ENCODE measurements at places on chromosomes 16 and 17.
A peak's percentile ranks its signal among the peaks of the same experiment; 100 is the strongest.

DNA sequence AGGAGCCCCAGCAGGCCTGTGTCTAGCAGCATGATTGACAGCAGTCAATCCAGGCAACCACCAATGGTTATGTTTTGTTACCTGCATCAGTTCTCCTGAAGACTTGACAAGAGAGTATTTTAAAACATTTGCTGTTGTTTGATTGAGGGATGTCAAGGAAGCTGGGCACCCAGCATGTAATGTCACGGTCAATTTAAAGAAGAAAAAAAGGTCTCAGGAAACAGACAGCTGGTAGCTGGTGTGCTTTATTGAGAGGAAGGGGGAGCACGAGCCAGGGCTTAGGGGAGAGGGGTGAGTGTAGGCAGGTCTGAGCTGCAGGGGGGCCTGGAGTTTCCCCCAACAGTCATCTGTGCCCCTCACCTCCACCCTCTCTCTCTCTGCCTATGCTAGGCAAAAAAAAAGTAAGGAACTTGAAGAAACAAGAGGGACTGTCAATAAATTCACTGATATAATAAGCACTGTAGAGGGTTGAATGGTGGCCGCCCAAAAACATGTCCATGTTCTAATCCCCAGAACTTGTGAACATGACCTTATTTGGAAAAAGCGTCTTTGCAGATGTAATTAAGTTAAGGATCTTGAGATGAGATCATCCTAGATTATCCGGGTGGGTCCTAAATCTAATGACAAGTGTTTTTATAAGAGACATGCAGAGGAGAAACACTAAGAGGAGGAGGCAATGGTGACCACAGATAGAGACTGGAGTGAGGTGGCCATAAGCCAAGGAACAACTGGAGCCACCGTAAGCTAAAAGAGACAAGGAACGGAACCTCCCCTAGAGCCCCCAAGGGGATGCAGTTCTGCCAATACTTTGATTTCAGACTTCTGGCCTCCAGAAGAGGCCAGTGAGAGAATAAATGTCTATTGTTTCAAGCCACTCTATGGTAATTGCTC is 14.5 kb downstream of the TSPOAP1 start:
- DNase-seq: no peak

- no peak for DNase-seq
Measured at GRCh38 chr16:25523183-25523582, 168.6 kb upstream of the HS3ST4 start.

DNA sequence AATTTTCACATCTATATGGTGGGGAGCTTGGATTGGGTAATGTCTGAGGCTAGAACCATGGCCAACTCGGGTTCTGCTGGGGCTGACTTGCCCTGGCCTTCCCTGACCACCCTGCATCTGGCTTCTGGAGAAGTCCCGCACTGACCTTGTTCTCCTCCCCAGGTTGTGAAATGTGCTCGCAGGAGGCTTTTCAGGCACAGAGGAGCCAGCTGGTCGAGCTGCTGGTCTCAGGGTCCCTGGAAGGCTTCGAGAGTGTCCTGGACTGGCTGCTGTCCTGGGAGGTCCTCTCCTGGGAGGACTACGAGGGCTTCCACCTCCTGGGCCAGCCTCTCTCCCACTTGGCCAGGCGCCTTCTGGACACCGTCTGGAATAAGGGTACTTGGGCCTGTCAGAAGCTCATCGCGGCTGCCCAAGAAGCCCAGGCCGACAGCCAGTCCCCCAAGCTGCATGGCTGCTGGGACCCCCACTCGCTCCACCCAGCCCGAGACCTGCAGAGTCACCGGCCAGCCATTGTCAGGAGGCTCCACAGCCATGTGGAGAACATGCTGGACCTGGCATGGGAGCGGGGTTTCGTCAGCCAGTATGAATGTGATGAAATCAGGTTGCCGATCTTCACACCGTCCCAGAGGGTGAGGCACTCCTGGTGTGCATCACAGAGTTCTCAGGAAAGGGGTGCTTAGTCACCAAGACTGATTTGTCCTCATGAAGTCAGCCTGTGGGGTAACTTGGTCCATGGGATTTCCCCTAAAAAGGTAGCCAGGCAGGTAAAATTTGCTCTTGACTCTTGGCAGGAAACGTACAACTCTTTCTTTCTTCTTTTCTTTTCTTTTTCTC is 6.1 kb downstream of the NOD2 start:
- peak; percentile 46 for DNase-seq

- DNase-seq: peak; percentile 23
Measured at GRCh38 chr16:31880322-31880979, 6.8 kb downstream of the ZNF267 start.

- no peak for DNase-seq
Measured at GRCh38 chr17:1787301-1787902, 25.5 kb downstream of the SERPINF1 start.

DNA sequence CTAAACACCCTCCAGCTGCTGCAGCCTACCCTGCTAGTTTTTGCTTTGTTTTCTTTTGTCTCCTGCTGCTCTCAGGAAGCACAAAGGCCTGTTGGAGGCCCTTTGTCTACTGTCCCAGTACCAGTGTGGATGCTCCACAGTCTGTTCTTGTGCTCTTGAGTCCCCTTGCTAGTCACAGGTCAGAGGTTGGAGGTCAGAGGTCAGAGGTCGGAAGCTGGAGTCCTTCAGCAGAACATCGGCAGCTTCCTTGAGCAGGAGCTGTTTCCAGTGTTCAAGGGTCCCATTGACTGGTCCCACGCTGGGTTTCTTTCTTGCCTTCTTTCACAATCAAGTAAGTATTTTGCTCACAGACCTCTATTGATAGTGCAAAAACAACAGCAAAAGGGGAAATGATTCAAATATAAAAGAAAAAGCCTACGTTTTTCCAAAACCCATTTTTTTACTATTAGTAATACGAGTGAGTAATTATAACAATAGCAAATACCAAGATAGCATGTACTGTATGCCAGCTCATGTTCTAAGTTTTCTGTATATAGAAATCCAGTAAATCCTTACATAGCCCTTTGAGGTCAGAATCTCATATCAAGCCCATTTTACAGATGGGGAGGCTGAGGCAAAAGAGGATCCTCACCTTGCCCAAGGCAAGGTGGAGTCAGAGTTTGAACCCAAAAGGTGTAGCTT is 10.9 kb upstream of the IL34 start:
- no peak for DNase-seq

GRCh38 chr16:84754353-84754856 is 54.6 kb downstream of the USP10 start:
- peak; percentile 51 for DNase-seq

DNA sequence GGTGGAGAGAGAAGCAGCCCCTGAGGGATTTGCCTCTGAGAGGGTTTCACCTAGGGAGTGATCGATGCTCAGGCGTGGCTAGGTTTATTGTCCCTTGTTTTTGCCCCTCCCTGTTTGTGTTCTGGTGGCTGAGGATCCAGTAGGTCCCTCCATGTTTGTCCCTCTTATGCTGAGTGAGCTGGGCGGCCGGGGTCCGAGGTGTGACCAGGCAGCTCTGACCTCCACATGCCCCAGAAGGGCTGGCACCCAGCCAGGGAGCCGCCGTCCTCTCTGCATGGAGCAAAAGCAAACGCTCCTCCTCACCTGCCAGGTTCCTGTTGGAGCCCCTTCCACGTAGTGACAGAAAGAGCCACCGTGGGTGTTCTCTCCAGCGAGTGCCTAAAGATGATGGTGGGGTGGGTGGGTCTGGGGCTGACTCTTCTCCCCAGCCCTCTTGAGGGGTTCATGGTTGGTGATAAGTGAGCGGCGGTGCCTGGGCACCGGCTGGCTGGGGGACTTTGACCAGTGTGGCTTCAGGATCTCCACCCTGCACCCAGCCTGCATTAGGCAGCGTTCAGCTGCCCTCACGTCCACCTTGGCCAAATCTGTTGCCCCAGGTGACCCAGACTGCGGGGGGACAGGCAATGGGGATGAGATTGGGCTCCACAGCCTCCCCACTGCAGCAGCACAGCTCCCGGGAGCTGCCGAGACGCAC is 14.1 kb upstream of the NUDT16L1 start:
- DNase-seq: no peak

- DNase-seq: no peak
Measured at GRCh38 chr16:11495066-11495407, 91.7 kb downstream of the LITAF start.

- no peak for DNase-seq
Measured at GRCh38 chr16:59259074-59259949, 525.2 kb upstream of the GOT2 start.

GRCh38 chr16:68468842-68469241 is 20.5 kb upstream of the SMPD3 start:
- DNase-seq: no peak

DNA sequence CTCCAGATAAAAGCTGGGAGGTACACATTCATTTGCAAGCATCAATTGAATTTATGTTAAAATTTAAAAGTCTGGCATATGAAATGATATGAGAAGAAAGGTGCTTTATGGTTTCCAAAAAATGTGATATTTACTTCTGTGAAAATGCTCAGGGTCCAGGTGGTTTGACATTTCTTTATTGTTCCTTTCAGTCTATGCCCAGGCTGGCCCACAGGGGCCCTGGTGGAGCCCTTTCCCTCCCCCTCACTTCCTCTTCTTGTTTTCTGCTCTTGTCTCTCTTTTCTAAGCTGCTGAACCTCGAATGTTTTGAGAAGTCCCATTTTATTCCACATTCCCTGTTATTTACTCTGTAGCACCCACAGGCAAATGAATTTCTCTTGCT is 127.8 kb downstream of the HS3ST3B1 start:
- DNase-seq: no peak

DNA sequence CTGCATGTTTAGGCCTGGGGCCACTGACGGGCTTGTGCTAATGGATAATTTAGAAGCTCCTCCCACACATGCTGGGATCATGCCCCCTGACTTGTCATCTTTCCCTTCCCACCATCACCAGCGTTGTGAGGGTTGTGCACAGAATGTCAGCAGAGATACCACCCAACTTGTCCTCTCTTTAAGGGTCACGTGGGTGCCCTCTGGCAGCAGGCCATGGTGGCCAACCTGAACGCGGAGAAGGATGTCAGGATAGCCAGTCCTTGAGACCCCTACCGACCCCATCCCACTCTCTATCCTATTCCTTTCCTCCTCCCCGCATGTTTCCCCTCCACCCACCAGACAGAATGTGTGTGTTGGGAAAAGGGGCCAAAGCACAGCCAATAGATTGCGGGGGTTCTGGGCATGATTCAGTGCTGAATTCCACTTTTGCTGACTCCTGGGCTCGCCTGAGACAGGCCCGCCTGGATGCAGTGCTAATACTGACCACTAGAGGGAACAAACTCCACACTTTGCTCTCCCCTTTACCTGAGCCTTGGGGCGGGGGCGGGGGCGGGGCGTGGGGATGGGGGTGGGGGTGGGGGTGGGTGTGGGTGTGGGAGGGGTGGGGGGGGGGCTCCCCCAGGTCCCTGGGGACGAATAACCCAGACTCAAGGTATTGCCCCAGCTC is at the start of gene GH2:
TSS of gene GH2 (minus strand) at position 10 of the 667 bp plus-strand sequence. CDS start 143 bp downstream, outside the sequence.
- DNase-seq: peak; percentile 23

DNA sequence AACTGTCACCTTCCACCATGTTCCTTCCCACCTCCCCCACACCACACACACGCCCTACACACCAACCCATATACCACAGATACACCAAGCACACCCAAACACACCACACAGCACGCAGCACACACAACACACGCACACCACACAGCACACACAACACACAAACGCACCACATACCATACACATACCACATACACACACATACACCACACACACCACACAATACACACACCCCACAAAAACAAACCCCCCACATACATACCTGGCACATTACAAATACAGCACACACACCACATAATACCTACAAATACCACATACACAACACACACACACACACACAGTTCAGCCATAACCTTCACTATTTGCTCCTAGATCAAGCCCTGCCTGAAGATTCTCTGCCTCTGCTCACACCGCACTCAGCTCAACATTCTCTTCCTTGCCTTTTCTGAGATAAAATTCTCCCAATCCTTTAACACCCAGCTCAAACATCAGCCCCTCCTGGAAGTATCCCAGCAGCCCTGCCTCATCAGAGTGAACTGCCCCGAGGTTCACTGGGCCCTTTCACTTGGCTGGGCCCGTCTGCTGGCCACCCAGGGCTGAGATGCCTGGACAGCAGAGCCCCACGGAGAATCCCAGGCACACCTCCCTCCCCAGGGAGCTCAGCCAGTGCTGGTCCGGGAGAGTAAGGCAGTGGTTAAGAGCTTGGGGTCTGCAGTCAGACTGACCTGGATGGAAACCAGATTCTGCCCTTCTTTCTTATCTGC is 31.9 kb upstream of the CPNE2 start:
- DNase-seq: no peak

GRCh38 chr17:44793885-44794842 is 35.4 kb downstream of the ADAM11 start:
- DNase-seq: no peak

- DNase-seq: no peak
Measured at GRCh38 chr17:72826602-72827001, 265.9 kb downstream of the SLC39A11 start.

DNA sequence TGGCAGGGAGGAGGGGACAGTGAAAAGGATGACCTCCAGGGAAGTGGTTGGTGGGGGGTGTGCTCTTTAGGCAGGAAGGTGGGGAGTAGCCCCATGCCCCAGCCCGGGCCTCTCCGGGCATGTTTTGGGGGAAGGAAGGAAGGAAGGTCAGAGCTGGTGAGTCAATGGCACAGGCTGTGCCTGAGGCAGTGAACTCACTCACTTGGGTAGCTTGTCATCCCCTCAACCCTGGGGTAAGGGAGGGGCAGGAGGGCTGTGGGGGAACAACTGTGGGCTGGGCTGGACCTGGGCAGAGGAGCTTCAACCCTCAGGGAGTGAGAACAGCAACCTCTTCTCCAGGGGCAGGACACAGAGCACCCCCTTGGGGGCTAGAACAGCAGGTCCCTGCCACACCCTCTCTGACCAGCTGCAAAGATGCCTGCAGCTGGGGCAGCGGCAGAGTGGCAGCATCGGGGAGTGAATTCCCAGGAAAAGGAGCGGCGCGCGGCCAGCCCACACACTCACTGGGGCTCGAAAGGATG is 6.3 kb downstream of the CSF3 start:
- no peak for DNase-seq

DNA sequence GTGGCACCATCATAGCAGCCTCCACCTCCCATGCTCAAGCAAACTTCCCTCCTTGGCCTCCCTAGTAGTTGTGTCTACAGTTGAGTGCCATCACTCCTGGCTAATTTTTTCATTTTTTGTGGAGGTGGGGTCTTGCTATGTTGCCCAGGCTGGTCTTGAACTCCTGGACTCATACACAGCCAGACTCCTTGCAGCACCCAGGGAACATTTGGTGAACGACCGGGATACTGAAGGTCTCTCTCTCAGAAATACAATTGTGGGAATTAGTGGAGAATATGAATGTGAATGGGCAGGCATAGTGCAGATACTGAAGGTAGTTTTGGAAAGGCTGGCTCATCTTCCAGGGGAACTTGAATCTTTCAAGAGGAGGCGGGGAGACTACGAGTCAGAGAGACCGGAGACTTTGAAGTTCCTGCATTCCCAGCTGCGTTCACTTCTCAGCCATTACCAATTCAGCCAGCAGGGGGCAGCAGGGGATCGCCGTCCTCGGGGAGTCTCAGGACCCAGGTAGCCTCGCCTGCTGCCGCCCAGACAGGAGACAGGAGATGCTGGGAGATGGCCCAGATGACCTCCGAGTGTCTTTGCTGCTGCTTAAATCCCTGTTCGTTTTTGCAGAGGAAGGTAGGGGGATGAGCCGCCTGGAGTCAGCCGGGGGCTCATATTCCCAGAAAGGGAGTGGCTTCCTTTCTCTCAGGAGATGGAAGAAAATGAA is 68.6 kb downstream of the HAPSTR1 start:
- DNase-seq: no peak
